Activated T-cell treated with anti-CD3 and anti-CD28 coated beads, Interleukin-2, amount 50 U/mL, for 24 hours (primary cell): ENCODE measurements at places on chromosomes 7 and 10.
A peak's percentile ranks its signal among the peaks of the same experiment; 100 is the strongest.

- DNase-seq, result no peak
Measured at GRCh38 chr7:105224884-105225651, 163.7 kb downstream of the SRPK2 start.

- DNase-seq, result no peak
Measured at GRCh38 chr7:155467846-155468784, 10.2 kb downstream of the EN2 start.

GRCh38 chr10:29849886-29850285 is 209.5 kb downstream of the JCAD start:
- no peak for DNase-seq

DNA sequence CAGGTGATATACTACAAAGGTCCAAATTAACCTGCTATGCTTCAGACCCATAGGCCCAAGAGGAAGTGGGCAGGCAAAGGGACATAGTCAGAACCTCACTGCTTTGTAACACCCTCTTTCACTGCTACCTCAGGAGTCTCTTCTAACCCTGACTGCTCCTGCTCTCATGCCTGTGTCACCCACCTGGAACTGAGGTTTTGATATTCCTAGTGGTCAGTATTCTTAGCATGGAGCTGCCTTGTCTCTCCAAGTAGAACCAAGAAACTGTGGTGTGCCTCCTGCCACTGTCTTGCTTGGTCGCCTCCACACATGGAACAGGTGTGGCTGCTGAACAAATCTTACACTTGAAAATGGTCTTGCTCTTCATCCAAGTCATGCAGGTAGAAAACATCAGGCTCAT is 677.5 kb downstream of the XPNPEP1 start:
- no peak for DNase-seq

- no peak for DNase-seq
Measured at GRCh38 chr7:2190531-2190930, 42.2 kb downstream of the MAD1L1 start.

- no peak for DNase-seq
Measured at GRCh38 chr10:734481-734880, 45.0 kb upstream of the DIP2C start.

GRCh38 chr10:73953665-73954064 is 42.7 kb downstream of the PLAU start:
- DNase-seq, result no peak

DNA sequence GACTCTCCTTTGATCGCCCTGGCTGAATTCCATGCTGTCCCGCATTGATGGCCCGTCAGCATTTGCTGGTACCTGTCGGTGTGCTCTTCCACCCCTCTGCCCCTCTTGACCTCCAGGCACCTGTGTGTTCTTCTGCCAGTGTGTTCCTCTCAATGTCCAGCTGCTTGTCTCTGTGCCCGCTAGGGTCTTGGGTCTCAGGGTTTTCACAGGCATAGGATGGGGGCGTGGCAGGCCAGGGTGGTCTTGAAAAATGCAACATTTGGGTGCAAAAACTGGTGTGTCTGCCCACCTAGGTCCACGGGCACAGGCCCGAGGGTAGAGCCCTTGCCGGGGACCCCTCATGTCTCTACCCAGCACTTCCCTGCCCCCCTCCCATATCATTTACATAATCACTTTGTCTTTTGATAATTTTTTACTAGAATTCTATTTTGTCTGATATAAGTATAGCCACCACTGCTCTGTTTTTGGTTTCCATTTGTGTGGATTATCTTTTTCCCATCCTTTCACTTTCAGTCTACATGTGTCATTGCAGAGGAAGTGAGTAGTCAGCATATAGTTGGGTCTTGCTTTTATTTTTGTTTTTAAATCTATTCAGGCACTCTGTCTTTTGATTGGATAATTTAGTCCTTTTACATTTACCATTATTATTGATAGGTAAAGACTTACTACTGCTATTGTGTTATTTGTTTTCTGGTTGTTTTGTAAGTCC is 46.6 kb upstream of the ADRA2A start:
- no peak for DNase-seq

DNA sequence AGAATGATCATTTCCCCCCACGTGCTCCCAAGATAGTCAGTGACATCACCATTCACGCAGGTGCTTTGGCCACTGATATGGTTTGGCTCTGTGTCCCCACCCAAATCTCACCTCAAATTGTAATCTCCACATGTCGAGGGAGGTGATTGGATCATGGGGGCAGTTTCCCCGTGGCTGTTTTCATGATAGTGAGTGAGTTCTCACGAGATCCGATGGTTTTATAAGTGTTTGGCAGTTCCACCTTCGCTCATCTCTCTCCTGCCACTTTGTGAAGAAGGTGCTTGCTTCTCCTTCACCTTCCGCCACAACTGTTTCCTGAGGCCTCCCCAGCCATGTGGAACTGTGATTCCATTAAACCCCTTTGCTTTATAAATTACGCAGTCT is 205.4 kb upstream of the SH2B2 start:
- DNase-seq, result no peak

DNA sequence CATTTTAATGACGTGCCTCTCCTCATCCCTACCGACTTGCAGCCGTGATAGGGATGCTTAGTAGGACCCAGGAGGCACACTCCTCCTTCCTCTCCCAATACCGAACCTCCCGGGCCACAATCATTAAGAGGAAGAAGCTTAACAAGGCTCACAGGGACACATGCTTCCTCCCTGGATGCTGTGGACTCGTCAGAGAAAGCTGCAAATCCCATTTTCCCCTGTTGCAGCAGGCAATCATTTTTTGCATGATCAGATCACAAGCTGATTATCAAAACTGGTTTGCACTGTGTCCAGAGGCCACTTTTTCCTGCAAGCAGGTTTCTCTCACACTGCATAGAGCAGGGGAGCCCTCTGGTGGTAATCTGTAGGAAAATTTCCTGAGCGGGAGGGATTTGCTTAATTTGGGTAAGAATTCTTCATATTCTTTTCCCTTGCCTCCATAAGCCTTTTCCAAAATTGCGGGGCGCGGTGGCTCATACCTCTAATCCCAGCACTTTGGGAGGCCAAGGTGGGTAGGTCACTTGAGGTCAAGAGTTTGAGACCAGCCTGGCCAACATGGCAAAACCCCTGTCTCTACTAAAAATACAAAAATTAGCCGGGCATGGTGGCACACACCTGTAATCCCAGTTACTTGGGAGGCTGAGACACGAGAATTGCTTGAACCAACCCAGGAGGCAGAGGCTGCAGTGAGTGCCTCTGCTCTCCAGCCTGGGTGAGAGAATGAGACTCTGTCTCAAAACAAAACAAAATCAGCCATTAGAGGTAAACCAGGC is 16.1 kb upstream of the LAMB4 start:
- peak; percentile 45 for DNase-seq

- DNase-seq, result peak; percentile 42
Measured at GRCh38 chr7:27182861-27183681, 2.0 kb downstream of the HOXA11 start.

- DNase-seq, result no peak
Measured at GRCh38 chr7:133183042-133183794, 69.7 kb upstream of the EXOC4 start.

- DNase-seq, result no peak
Measured at GRCh38 chr10:126696684-126697083, 26.2 kb upstream of the C10orf90 start.

- no peak for DNase-seq
Measured at GRCh38 chr7:1521456-1521855, 9.0 kb upstream of the MAFK start.

GRCh38 chr7:24720283-24720682 is 37.0 kb downstream of the GSDME start:
- no peak for DNase-seq
